ENCODE measurements at places on chromosomes 5 and 9.

DNA sequence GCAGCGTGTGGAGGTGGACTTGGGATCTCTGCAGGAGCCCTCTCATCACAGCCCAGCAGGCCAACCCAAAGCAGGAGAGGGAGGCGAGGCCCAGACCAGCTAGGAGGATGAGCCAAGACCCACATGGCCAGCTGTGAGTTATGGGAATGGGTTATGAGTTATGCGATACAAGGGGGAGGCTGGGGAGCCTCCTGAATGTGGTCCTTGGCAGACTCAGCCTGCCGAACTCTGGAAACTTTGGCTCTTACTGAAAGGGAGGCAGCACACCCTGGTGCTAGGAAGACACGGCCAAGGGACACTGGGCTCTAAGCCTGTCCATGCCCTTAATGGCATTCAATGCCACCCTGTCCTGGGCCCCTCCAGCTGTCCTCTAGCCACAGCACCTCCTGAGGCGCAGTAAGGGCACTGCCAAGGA lies 7.7 kb upstream of the VAV2 start:
- no peak for DNase-seq

GRCh38 chr9:99112750-99113413 lies 8.0 kb downstream of the TGFBR1 start:
- no peak for DNase-seq

GRCh38 chr9:133045132-133045531 lies 14.3 kb downstream of the GTF3C5 start:
- DNase-seq = no peak

DNA sequence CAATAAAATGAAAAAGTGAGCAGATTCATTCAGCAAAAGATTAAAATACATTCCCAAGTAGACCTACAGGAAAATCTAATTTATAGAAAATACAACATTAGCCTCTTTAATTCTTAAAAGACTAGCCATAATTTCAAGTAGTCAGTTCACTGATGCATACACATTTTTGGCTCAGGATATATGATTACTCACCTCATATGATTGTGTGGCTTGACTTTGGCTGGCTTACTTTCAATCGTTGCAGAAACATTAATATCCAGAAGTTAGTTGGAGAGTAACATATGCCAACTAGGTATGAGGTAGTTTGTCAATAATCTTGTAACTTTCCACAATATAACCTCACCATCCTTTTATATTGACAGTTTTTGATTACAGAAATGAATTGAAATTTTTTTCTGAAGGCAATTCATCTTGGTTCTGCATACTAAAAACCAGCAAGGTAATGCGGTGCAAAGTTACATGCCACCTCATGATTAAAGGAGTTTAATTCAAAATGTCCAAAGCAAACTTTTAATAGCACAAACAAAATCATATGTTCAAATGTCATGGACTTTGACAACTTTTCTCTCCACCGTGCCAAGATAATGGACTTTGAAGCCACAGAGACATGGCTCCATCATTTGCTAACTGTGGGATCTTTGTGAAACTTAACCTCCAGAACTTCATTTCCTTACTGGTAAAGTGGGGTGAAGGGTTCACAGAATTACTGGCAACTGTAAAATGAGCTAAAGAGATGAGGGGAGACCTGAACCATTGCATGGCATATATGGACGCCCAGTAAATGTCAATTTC lies 76.6 kb upstream of the PAM start:
- DNase-seq = no peak

- no peak for DNase-seq
These were observed 90.1 kb upstream of the TBCA start for GRCh38 chr5:77866198-77866597.

GRCh38 chr5:39080597-39081204 lies 6.5 kb upstream of the RICTOR start:
- DNase-seq = no peak

GRCh38 chr5:155807884-155808576 lies 518.9 kb upstream of the SGCD start:
- DNase-seq = no peak

- no peak for DNase-seq
These were observed 85.8 kb downstream of the MRPS27 start for GRCh38 chr5:72234265-72234700.

DNA sequence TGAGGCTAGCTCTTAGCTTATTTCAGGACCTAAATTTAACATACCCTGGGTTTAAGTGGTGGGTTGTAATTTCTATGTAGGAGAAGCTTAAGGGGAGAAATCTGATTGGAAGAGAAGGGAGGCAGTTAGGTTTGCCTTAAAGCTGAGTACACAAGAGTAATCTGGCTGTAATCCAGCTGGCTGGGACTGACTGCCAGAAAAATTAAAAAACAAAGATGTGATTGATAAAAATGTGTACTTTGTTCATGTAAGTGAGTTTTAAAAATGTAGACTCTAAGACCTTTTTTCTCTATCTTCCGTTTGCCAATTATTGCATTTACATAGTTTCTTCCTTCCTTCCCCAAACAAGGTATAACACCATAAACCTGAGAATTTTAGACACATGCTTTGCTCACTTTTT lies 17.5 kb upstream of the MSMP start:
- DNase-seq = no peak

DNA sequence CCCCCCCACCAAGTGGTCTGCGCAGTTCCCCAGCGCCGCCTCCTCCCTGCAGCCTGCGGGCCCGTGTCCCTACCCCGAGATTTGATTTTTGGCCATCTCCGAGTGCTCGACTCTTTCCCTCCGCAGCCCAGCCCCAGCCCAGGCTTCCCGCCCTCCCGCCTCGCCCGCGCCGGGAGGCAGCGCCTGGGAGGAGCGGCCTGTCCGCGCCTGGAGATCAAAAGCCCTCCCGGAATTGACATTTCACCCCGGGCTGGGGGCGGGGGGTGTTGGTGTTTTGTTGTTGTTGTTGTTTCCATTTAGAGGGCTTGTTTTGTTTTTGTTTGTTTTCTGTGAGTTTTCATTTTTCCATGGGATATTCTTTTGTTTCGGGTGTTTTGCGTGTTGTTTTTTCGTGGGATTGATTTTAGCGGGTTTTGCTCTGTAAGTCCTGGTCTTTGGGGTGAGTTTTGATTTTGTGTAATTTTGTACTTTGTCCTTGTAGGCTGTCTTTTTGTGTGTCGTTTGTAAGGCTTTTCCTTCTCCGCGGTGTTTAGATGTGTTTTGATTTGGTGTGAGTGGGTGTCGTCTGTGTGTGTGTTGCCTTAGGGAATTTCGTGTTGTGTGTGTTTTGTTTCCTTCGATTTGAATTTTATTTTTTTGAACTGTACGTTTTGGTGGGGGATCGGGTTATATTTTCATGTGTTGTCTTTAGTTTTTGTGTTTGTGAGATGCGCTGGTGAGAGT lies 1.7 kb upstream of the PAX5 start:
- no peak for DNase-seq

- no peak for DNase-seq
These were observed 11.8 kb downstream of the ARL14EPL start for GRCh38 chr5:116044073-116044472.

DNA sequence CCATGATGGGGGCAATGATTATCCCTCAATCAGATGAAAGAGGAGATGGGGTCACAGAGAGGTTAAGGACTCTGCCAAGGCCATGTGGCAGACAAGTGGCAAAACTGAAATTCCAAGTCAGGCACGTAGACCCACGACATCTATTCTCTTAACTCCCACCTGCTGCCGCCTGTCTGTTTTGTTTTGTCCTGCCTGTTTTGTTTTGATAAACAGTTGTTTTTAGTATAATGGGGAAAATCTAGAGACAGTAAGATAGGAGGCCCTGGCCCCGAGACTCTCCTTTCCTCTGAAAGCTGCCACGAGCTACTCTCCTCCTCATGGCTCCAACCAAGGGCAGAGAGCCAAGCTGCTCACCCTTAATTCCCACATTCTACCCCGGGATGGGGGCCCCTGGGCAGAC lies 4.9 kb downstream of the FSTL4 start:
- DNase-seq = no peak

DNA sequence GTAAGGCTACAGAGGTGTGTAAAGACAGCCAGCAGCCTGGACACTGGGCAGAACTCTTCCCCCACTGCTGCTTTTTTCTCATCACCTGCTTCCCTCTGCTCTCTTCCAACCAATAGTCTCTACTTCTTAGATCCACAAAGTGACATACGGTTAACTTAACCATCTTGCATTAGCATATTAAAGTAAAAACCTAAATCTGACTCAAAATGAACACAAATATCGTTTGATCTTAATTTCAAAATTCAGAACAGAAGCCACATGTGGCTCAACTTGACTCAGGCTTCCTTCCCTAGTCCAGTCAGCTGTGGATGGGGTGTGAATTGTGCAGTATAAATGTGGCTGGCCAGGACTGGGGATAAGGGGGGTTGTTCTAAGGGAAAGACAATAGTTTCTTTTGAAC lies 114.3 kb downstream of the STARD4 start:
- no peak for DNase-seq

GRCh38 chr5:14399054-14399692 lies 182.4 kb upstream of the OTULINL start:
- DNase-seq = no peak

DNA sequence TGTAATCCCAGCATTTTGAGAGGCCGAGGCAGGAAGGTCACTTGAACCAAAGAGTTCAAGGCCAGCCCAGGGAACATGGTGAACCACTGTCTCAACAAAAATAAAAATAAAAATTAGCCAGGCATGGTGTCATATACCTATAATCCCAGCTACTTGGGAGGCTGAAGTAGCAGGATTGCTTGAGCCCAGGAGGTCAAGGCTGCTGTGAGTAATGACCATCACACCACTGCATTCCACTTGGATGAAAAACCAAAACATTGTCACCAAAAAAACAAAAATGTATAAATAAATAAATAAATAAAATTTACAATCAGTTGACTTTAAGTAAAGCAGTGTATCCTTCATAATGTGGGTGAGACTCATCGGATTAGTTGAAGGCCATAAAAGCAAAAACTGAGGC lies 541.4 kb downstream of the CSNK1G3 start:
- DNase-seq = no peak

- no peak for DNase-seq
These were observed 19.8 kb upstream of the MRNIP start for GRCh38 chr5:179878222-179879002.

GRCh38 chr5:135140446-135141204 lies 106.6 kb upstream of the PITX1 start:
- no peak for DNase-seq

- DNase-seq = no peak
These were observed 248.7 kb downstream of the SLIT3 start for GRCh38 chr5:169052207-169052606.

DNA sequence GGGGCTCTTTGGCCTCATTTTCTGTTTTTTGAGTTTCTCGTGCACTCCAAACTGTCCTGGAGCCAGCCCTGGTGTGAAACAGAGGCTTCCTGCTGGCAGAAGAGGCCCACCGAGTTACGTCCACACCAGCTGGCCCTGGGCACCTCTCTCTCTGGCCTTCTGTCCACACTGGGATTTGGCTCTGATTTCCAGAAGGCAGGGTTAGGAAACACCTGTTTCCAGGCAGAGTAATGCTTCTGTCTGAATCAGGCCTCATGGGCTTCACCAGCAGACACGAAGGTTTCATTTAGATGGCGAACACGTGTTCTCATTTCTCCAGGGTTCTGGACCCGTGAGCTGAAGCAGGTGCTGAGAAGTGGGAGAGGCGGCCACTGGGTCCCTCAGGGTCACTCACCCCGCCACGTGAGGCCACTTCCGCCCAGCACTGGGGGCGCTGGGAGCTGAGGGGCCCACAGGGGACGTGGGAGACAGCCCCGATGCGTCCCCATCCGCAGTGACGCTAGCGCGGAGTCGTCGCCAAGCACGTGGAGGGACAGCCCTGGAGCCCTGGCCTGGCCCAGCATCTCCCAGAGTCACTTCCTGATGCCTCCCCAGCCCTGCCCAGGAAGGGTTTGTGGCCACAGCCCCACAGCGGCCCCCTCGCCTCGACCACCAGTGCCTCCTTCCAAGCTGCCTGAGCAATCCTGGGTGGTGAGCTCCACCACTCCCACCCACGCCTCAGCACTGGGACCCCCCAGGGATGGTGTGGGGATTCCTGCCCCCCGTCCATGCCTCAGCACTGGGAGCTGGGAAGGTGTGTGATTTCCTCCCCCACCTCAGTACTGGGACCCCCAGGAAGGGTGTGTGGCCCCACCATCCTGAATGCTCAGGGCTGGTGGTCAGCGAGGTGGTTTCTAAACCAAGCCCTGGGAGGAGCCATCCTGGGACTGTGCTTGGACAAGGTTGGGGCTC lies 4.9 kb upstream of the LRRC14B start:
- DNase-seq = no peak

DNA sequence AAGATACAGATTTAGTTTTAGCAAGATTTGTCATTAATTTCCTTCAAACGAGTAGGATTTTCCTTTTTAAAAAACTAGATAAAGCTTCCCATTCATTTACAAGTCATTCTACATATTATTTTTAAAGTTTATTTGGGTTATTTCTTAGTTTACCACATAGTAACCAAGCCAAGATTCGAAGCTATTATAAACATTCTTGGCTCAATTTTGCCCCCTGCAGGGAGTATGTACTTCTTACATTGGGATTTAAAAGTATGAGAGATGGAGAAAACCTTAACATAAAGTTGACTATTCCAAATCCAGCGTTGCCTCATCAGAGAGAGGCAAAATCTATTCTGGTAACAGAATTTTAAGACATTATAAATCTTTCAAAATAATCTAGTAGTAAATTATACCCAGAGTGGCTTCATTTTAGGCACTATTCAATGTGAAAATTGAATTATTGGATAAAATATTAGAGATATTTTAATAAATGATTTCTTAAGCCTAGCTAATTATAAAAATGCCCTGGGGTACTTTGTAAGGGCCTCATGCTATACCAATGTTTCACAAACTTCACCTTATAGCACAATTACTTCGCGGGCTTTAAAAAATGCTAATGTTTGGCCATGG lies 39.1 kb downstream of the FBN2 start:
- DNase-seq = no peak

DNA sequence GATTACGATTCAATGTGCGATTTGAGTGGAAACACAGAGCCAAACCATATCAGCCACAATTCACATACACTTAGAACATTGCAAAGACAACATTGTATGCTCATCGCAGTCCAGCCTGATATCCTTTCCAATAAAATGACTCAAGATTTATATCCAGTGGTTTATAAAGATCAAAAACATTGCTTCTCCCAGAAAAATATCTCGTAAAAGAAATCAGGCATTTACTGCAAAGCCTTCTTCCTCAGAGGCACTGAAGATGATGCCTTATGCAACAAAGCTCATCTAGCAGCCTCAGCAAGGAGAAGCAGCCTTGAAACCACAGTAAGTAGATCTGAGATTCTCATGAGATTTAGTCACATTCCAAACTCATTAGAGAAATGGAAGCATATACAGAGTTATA lies 523.8 kb downstream of the ELAVL2 start:
- DNase-seq = no peak

DNA sequence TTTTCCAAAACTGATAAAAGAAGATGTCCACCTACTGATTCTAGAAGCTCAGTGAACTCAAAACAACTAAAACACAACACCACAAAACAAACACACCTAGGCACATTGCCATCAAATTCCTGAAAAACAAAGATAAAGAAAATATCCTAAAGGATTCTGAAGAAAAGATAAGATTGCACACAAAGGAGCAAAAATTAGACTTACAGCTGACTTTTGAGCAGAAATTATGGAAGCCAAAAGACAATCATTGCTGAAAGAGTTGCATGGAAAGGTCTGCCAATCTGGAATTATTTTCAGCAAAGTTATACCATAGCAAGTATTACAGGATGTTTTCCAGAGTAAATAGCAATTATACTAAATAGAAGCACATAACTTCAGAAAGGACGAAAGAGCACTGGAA lies 128.2 kb upstream of the IRX2 start:
- no peak for DNase-seq

GRCh38 chr5:144438237-144438636 lies 267.6 kb downstream of the KCTD16 start:
- no peak for DNase-seq

All from activated CD8-positive, alpha-beta memory T cell treated with anti-CD3 and anti-CD28 coated beads for 48 hours (primary cell).